ENCODE measurements at places on chromosomes 1 and 21.
A peak's percentile ranks its signal among the peaks of the same experiment; 100 is the strongest.

GRCh38 chr1:173062150-173062938 lies 11.6 kb upstream of the TNFSF18 start:
- no peak for DNase-seq

- DNase-seq, result peak; percentile 48
These were observed 197.4 kb downstream of the RRAGC start for GRCh38 chr1:38662126-38662525.

DNA sequence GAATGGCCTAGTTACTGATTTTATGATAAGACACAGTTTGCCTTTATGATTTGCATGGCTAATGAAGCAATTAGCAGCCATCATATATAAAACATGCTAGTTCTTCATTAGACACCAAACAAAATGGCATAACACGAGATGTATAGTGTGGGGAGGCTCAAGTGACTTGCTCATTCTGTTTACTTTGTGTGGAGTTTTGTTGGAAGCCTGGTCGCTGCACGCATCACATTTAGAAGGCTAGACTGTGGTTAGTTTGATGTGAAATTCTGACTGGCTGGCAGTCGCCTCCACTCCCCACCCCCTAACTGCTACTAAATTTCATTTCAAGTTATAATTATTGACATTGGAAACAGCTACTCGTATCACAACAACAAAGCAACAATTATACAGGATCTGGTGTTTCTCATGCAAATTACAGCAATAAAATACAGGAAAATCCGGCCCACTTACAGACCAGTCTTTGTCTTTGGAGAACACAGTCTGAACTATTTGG lies 356.1 kb downstream of the LMO4 start:
- DNase-seq, result peak; percentile 21

GRCh38 chr1:14443164-14443787 lies 155.2 kb upstream of the KAZN start:
- no peak for DNase-seq

GRCh38 chr1:79955966-79956365 lies 949.4 kb upstream of the ADGRL4 start:
- DNase-seq, result no peak

DNA sequence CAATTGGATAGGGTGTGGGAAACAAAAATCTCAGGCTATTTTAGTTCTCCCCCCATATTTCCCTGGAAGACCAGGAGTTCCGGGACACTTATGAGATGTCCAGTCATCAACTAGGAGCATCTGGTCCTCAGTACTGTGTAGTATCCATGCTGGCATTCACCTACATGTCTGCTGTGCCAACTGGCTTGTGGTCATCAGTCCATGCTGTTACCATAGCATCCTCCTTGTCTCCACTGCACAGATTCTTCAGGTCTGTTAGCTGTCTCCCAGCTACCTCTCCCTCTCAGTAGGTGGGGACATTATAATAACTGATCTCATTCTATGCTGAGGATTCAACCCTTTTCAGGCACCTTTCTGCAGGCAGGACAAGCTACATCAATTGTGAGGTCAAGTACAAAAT lies 302.9 kb downstream of the BARHL2 start:
- DNase-seq, result peak; percentile 44

DNA sequence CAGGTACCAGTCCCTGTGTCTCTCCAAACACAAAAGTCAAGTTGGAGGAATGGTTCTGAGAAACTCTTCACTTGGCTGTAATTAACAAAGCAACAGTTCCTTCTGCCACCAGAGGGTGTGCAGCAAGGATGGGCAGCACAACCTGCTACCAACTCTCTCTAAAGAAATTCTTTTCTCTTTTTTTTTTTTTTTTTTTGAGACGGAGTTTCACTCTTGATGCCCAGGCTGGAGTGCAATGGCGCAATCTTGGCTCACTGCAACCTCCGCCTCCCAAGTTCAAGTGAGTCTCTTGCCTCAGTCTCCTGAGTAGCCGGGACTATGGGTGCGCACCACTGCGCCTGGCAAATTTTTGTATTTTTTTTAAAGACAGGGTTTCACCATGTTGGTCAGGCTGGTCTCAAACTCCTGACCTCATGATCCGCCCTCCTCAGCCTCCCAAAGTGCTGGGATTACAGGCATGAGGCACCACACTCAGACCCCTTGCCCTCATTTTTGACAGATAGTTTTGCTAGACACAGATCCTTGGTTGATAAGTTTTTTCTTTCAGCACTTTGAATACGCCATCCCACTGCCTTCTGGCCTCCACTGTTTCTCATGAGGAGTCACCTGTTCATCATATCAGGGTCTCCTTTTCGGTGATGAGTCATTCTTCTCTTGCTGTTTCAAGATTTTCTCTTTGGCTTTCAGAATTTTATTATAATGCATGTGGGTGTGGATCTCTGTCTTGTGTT lies 12.1 kb upstream of the DEGS1 start:
- DNase-seq, result peak; percentile 24

GRCh38 chr1:174314433-174314832 lies 133.3 kb upstream of the GPR52 start:
- no peak for DNase-seq

DNA sequence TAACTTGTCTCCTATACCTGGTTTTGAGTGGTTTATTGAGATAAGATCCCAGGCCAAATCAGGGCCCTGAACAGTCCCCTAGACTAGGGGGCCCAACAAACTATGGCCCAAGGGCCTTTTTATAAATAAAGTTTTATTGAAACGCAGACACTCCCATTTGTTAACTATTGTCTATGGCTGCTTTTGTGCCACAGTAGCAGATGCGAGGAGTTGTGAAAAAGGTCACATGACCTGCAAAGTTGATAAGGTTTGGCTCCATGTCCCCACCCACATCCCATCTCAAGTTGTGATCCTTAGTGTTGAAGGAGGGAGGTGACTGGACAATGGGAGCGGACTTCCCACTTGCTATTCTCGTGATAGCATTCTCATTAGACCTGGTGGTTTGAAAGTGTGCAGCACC lies 29.5 kb upstream of the RAB4A start:
- DNase-seq, result no peak

DNA sequence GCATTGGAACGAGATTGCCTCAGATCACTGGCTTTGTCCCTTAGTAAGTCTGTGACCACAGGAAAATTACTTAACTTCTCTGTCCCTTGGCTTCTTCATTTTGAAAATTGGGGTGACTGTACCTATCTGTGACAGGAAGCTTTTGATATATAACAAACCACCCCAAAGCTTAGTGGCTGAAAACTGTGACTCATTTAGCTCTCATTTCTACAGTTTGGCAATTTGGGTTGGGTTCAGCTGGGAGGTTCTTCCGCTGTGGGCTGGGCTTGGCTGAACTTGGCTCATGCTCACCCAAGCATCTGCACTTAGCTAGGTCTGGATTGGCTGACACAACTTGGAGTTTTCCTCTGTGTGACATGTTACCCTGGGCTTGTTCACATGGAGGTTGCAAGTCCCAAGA lies 14.0 kb downstream of the C1orf94 start:
- DNase-seq, result no peak

- no peak for DNase-seq
These were observed 42.9 kb downstream of the EPHB2 start for GRCh38 chr1:22753481-22753971.

DNA sequence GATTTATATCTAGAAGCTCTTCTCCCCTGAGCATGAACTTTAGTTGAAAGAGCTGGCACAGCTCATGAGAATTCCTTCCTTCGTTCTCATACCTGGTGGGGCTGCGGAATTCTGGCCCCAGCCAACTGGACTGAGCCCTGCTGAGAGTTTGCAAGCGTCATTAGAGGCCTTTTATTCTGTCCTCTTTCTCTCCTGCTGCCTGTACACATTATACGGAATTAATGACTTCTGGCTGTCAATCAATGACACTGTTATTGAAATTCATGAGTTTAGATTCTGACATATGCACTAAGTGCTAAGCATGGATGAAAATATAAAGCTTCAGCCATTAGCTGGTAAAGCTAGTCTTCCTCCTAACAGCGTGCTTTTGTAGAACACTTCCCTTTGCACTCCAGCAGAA lies 27.5 kb downstream of the KAZN start:
- no peak for DNase-seq

GRCh38 chr1:168470901-168471431 lies 72.8 kb downstream of the XCL2 start:
- no peak for DNase-seq

DNA sequence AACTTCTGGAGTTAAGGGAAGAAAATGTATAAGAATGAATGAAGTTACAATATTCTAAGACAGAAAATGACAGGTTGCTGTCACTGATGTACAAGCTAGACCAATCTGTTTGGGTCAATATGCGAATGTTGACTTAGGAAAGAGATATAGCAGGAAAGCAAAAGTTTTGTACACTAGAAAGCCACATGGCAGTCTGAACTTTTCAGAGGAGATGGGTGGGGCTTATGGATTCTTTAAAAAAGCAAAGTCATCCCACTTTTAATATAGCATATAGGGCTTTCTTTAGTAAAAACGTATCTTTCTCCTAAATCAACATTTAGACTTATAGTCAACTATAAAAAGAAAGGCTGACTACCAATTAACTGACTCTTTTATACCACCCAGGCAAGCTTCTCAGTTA lies 381.2 kb downstream of the PTPRC start:
- no peak for DNase-seq

DNA sequence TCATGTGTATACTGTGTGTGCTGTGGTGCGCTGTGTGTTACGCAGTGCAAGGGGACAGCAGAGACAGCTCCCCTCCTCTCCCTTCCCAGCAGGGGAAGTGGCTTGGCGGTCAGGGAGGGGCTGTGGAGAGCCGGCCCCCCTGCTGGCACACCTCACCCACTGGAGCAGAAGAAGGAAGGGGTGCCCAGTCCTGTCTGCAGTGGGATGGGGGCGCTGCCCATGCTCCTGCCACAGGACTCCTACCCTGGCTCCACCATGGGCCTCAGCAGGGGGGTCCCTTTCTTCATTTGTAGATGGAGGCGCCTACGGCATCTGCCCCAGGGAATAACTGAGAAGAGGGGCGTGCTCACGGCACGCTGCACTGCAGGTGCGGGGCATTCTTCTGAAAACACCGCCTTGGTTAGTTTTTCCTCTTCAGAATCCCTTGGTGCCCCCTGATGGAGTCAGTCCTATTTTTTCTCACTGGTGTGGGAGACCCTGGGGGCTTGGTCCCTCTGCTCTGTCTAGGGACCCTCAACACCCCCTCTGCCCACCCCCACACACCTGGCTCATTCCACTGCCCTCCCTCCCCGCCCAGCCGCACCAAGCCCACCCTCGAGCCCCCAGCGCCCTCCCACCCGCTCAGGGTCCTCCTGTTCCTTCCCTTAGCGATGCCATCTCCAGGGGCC lies 13.8 kb upstream of the LDLRAP1 start:
- DNase-seq, result no peak

DNA sequence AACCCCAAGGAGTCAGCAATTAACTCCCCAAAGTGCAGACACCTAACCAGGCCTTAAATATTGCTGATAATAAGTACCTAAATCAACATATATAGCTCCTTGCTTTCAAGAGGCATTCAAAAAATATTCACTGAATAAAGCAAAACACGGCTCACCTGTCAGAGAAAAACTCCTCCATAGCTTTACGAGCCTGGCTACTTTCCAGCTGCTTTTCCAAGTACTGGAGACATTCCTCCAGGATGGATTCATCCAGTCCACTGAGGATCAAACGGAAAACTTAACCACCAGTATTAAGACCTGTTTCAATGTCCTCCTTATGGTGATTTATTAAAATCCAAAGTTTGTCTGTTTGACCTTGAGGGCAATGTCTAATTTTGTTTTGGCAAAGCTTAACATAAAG lies 44.6 kb downstream of the UBR4 start:
- no peak for DNase-seq

GRCh38 chr1:212207118-212207517 lies 78.1 kb upstream of the PPP2R5A start:
- DNase-seq, result no peak

GRCh38 chr1:39450956-39451606 lies 40.4 kb upstream of the BMP8A start:
- no peak for DNase-seq

GRCh38 chr21:31604591-31605190 lies 54.8 kb upstream of the SOD1 start:
- peak; percentile 91 for DNase-seq

- DNase-seq, result no peak
These were observed 15.7 kb downstream of the IER5 start for GRCh38 chr1:181104042-181104789.
